ENCODE measurements at places on chromosomes 12 and 14. TPM values are rescaled to one million over a fixed set of nuclear protein-coding genes. Genes with fewer than 3 reads are reported as not detected.

Gene CMTM5
- not detected for polyA plus RNA-seq

GRCh38 chr12:108303703-108304102 is 35.4 kb downstream of the CMKLR1 start:
- DNase-seq: no peak

- no peak for DNase-seq
Measured at GRCh38 chr14:37596790-37597472, 1.5 kb downstream of the TTC6 start.

- DNase-seq: peak; percentile 51
Measured at GRCh38 chr12:122356192-122356635, 66.3 kb downstream of the CLIP1 start.

Gene STON2
- polyA plus RNA-seq: 1.9 TPM

DNA sequence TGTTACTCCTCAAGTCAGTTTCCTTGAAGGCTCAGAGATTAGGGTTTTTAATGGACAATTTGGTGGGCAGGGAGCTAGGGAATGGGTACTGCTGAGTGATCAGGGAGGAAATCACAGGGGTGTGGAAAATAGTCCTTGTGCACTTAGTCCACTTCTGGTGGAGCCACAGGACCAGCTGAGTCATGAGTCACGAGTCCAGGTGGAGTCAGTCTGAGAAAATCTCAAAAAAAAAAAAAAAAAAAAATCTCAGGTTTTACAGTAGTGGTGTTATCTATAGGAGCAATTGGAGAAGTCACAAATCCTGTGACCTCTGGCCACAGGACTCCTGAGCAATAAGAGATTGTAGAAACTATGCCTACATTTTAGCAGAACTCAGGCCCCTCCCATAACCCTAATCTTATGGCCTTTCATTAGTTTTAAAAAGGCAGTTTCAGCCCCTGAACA is 28.2 kb upstream of the AMN1 start:
- no peak for DNase-seq

Gene HHIPL1
- polyA plus RNA-seq: 0.96 TPM

DNA sequence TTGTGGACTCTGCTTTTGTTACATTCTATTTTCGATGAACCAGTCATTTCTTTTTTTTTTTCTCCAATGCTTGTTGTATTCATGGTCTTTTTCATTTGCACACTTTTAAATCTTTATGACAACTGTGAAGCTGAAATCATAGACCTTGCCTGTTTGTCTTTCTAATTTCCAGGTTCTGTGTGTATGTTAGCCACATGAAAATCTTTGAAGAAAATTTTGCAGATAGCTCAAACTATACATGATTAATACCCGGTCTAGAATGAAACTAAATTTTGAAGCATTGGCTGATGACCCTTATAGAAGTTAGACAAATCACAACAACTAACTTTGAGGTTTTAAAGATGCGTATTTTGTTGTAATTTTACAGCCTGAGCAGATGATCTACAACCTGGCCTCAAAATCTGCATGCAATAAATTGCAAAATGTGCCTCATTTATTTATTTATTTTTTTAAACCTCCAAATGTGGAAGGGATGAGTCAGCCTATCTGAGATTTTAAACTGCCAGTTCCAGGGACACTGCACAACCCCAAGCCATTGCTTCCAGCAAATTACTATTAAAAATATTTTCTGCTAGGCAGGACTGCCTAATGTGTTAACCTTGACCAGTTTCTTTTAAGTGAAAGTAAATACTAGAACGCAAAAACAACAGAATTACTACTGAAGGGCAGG is 96.3 kb upstream of the NAV3 start:
- DNase-seq: no peak

Gene C14orf180
- polyA plus RNA-seq: 3.0 TPM

Data from liver (tissue), 10 donors.